ENCODE measurements at places on chromosomes 5 and 9.

DNA sequence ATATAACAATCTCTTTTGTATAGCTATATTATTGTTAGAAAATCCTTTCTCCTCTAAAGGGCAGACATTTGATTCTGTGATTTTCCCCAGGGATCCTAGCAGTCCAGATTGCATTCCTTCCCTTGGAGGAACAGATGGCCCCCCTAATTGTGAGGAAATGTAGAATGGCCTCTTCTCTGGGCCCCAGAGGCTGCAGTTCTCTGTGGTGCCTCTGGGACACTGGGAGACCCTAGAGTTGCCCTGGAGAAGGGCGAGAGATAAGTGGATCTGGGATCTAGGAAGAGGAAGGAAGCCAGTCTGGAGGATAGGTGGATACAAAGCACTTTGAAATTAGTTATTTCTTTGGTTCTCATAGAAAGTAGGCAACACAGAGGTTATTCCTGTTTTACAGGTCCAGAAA is 1.9 kb upstream of the HINT2 start:
- no peak for DNase-seq
- H3K36me3 ChIP-seq: no peaks in the 10 kb centered on the region
- H3K4me3 ChIP-seq: no peak overlapping the region
- peaks cover 17% of the 10 kb centered on the region for H3K4me1 ChIP-seq
- no peak overlapping the region for H3K27ac ChIP-seq

GRCh38 chr5:16922430-16922829 is 13.7 kb downstream of the MYO10 start:
- H3K4me1 ChIP-seq: no peaks in the 10 kb centered on the region
- no peaks in the 10 kb centered on the region for H3K27me3 ChIP-seq
- DNase-seq: peak; percentile 23

DNA sequence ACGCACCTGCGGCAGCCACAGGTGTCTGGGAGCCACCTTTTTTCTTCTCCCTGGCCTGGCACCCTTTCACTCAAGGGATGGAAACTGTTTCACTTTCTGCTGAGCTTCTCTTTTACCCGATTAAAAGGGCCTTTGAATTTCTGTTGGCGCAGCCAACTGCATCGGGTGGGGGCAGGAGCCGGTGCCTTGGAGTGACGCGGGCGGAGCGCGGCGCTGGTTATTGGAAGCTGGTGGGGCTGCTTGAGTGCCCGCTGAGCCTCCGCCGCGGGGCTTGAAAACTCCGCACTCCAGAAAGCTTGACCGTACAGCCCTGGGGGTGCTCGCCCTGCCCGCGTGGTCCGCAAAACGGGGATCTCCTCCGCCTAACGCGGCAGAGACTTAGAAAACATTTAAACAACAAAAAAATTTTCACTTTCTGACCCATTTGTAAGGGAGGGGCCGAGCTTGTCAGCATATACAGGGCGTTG is 52.0 kb upstream of the TJP2 start:
- no peaks in the 10 kb centered on the region for H3K36me3 ChIP-seq
- H3K4me3 ChIP-seq: peak overlapping the region; percentile 91
- peak overlapping the region; percentile 100 for H3K27ac ChIP-seq
- H3K4me1 ChIP-seq: peaks cover 12% of the 10 kb centered on the region
- peak; percentile 95 for DNase-seq

DNA sequence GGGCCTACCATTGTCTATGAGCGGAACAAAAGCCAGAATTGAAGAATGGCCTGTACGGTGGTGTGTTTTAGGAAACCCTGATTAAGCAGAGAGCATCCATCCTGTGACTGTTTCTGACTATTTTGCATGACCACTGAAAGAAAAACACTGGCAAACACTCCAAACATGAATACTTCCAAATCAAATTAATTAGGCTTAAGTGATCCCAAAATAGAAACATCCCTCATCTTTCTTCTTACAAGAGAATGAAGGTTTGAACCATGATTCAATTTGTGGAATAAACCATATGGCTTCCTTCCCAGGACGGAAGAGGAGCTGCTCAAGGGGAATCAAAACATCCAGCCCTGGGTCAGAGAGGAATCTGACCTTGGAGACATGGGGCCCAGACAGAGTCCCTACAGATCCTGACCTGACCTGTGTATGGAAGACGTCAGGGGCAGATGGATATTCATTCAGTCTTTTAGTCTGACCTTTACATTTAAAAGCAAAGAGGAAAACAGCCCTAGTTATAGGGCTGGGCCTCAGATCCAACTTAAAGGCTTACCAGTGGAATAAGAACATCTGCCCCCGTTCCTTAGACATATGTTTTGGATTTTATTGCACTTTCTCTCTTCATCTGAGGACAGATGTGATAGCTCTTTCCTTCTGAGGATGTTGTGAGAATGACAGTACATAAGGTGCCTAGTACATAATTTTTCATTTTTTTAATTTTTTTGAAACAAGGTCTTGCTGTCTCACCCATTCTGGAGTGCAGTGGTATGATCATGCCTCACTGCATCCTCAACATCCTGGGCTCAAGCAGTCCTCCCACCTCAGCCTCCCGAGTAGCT is 17.6 kb upstream of the RECK start:
- no peak overlapping the region for H3K27ac ChIP-seq
- no peak for DNase-seq
- H3K4me1 ChIP-seq: peaks cover 3% of the 10 kb centered on the region
- no peaks in the 10 kb centered on the region for H3K27me3 ChIP-seq
- H3K36me3 ChIP-seq: no peaks in the 10 kb centered on the region

GRCh38 chr9:109640580-109641371 is 139.2 kb upstream of the PALM2AKAP2 start:
- peak; percentile 50 for DNase-seq
- H3K4me3 ChIP-seq: peak overlapping the region; percentile 30
- H3K36me3 ChIP-seq: no peaks in the 10 kb centered on the region
- H3K4me1 ChIP-seq: no peaks in the 10 kb centered on the region

DNA sequence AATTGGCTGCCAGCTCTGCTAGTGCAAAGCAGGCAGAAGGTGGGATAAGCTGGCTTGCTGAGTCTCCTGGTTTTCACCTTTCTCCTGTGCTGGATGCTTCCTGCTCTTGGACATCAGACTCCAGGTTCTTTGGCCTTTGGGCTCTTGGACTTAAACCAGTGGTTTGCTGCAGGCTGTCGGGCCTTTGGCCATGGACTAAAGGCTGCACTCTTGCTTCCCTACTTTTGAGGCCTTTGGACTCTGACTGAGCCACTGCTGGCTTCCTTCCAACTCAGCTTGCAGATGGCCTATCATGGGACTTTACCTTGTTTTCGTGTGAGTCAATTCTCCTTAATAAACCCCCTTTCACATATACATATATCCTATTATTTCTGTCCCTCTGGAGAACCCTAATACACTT is 1293.9 kb upstream of the CDH6 start:
- no peaks in the 10 kb centered on the region for H3K27me3 ChIP-seq
- H3K4me1 ChIP-seq: no peaks in the 10 kb centered on the region
- no peak overlapping the region for H3K4me3 ChIP-seq
- no peaks in the 10 kb centered on the region for H3K36me3 ChIP-seq

- no peak overlapping the region for H3K27ac ChIP-seq
- no peaks in the 10 kb centered on the region for H3K4me1 ChIP-seq
- H3K27me3 ChIP-seq: no peaks in the 10 kb centered on the region
- H3K36me3 ChIP-seq: no peaks in the 10 kb centered on the region
Observed at GRCh38 chr5:76475936-76476335, 72.9 kb downstream of the IQGAP2 start.

GRCh38 chr5:172142709-172143215 is 45.3 kb downstream of the STK10 start:
- H3K4me1 ChIP-seq: no peaks in the 10 kb centered on the region
- no peaks in the 10 kb centered on the region for H3K36me3 ChIP-seq
- H3K27me3 ChIP-seq: no peaks in the 10 kb centered on the region
- H3K27ac ChIP-seq: no peak overlapping the region
- H3K4me3 ChIP-seq: no peak overlapping the region

DNA sequence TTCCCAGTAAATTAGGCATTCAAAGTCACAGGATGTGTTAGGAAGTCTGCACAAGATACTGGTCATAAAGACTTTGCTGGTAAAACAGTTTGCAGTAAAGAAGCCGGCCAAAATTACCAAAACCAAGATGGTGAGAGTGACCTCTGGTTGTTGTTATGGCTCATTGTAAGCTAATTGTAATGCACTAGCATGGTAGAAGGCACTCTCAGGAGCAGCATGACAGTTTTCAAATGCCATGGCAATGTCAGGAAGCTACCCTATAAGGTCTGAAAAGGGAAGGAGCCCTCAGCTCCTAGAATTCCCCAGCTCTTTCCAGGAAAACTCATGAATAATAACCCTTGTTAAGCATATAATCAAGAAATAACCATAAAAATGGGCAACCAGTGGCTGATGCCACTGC is 64.3 kb upstream of the TNC start:
- H3K4me1 ChIP-seq: no peaks in the 10 kb centered on the region
- H3K27ac ChIP-seq: no peak overlapping the region
- no peaks in the 10 kb centered on the region for H3K27me3 ChIP-seq
- H3K4me3 ChIP-seq: no peak overlapping the region

DNA sequence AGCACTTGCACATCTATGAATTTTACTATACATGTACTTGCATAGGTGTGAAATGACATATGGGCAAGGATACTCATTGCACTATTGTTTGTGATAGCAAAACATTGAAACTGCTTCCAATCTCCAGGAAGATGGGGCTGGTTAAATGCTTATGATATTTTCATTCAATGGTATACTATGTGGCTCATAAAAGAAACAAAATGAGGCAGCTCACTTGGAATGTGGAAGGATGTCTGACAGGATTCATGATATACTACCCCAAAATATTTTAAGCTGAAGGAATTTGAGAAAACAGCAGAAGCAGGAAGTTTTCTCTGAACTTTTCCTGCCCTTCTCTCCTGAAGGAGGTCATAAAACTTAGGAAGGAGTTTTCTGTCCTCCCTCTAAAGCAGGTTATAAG is 99.6 kb upstream of the CAST start:
- DNase-seq: no peak
- no peak overlapping the region for H3K27ac ChIP-seq
- H3K4me3 ChIP-seq: no peak overlapping the region
- no peaks in the 10 kb centered on the region for H3K36me3 ChIP-seq
- H3K27me3 ChIP-seq: no peaks in the 10 kb centered on the region
- H3K4me1 ChIP-seq: no peaks in the 10 kb centered on the region

DNA sequence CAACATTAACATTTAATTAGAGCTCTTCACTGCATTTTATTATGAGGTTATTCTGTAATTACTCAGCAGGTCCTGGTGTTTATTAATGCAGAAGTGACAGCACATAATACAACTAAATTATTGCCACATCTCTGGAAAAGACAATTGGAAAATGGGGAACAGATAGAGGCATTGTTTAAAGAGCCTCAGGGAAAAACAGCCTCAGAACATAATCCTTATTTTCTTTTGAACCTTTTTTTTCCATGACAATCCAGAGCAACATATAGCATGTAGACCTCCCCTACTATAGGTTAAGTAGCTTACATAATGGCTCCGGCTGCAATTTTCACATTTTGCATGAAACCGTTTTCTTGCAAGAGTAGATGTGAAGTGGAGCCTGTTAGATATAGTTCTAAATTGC is 87.2 kb downstream of the RMI1 start:
- H3K4me1 ChIP-seq: no peaks in the 10 kb centered on the region
- no peak overlapping the region for H3K27ac ChIP-seq
- DNase-seq: no peak
- H3K27me3 ChIP-seq: no peaks in the 10 kb centered on the region
- no peaks in the 10 kb centered on the region for H3K36me3 ChIP-seq

DNA sequence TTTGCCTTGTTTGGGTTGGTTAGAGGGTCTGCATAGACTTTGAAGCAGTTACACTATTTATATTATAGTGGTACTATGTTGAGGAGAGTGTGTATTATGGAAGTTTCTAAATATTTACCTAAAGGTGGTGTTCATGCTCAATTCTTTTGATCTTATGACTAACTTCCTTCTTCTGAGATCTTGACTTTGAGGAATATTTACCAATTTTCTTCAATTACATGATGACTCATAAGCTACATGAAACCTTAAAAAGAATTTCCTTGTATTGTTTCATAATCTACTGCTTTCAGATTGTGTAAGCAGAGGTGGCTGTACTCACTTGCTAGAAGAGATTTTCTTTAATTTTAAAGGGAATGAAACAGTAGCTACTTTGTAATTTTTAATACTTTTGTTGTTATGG is 276.1 kb downstream of the TAF11L14 start:
- DNase-seq: no peak
- H3K27ac ChIP-seq: no peak overlapping the region
- H3K36me3 ChIP-seq: no peaks in the 10 kb centered on the region
- no peaks in the 10 kb centered on the region for H3K4me1 ChIP-seq
- H3K4me3 ChIP-seq: no peak overlapping the region

GRCh38 chr5:14231156-14231555 is 88.0 kb downstream of the TRIO start:
- H3K27ac ChIP-seq: no peak overlapping the region
- no peak overlapping the region for H3K4me3 ChIP-seq
- no peaks in the 10 kb centered on the region for H3K36me3 ChIP-seq
- H3K4me1 ChIP-seq: no peaks in the 10 kb centered on the region
- no peak for DNase-seq

DNA sequence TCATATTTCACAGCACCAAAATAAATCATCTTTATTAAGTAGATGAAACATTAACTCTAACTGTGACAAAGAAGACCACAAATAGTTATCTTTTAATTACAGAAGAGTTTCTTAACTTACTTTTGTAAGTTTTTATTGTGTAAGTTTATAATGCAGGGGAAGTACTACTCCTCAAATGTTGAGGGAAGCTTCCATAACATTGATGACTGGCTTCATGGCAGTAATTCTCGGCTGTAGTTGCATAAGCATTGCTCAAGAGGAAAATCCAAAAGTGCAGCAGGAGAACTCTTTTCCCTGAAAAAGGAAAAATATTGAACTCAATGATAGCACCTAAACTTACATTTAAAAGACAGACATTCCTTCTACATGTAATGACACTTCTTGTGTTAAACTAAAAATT is 4.6 kb downstream of the TSLP start:
- no peaks in the 10 kb centered on the region for H3K4me1 ChIP-seq
- no peak overlapping the region for H3K27ac ChIP-seq
- H3K36me3 ChIP-seq: no peaks in the 10 kb centered on the region
- no peak for DNase-seq
- H3K4me3 ChIP-seq: no peak overlapping the region

GRCh38 chr5:144405991-144406390 is 235.3 kb downstream of the KCTD16 start:
- no peak for DNase-seq
- H3K27me3 ChIP-seq: no peaks in the 10 kb centered on the region
- H3K4me1 ChIP-seq: no peaks in the 10 kb centered on the region
- H3K27ac ChIP-seq: no peak overlapping the region
- H3K4me3 ChIP-seq: no peak overlapping the region

DNA sequence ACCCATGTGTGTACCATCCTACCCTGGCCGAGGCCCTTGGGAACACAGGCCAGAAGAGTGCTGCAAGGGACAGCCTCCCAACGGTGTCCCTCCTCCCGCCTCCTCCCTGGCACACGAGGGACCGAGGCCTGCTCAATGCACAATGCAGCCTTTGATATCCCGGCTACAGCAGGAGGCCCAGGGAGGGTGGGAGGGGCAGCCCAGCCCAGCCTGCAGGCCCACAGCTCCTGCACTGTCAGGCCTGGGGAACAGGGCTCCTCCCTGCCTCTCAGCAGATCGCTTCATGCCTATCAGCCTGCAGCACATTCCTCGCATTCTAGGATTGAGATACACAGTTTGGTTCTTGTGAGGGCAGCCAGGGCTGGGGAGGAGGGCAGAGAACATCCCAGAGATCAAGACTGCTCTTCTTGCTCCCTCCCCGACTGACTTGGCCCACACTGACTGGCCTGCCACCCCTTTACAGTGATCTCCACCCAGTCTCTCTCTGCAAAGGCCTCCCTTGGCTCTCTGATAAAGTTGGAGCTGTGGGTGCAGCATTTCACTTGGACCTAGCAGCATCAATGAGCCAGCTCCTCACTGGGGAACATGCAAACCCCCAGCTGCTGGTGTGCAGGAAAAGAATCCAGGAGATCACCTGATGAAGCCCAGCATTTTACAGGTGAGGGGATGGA is at the start of gene SH3TC2:
TSS of gene SH3TC2 (minus strand) at position 46 of the 671 bp plus-strand sequence. CDS start at position 6, 40 bp downstream.
- no peak within 1 kb of the TSS for H3K4me3 ChIP-seq
- H3K4me1 ChIP-seq: no peaks in the 10 kb centered on the region
- H3K36me3 ChIP-seq: no peaks in the 10 kb centered on the region
- peak within 1 kb of the TSS; percentile 57 for H3K27ac ChIP-seq
- no peaks in the 10 kb centered on the region for H3K27me3 ChIP-seq
- DNase-seq: peak; percentile 6

All from thyroid gland (tissue), 4 donors.